ENCODE measurements at places on chromosomes 5 and 9. TPM values are rescaled to one million over a fixed set of nuclear protein-coding genes. Genes with fewer than 3 reads are reported as not detected.

The INSYN2B gene
- total RNA-seq = not detected

The C9orf153 gene
- 0.46 TPM for total RNA-seq

The CD180 gene
- not detected for total RNA-seq

The PALM2AKAP2 gene
- total RNA-seq = 1.0 TPM

The IL9 gene
- 47.9 TPM for total RNA-seq

The ARHGEF37 gene
- total RNA-seq = 1.7 TPM

The FGD3 gene
- total RNA-seq = 41.8 TPM

The PTPA gene
- total RNA-seq = 71.9 TPM

The ADAMTS12 gene
- total RNA-seq = not detected

The CA9 gene
- 2.9 TPM for total RNA-seq

The GPX3 gene
- total RNA-seq = not detected

The ECM2 gene
- total RNA-seq = not detected

The SPINK7 gene
- total RNA-seq = not detected

The TXNDC15 gene
- 16.6 TPM for total RNA-seq

The NCS1 gene
- total RNA-seq = 24.8 TPM

All from activated CD4-positive, alpha-beta T cell treated with anti-CD3 and anti-CD28 coated beads for 36 hours (primary cell).